ENCODE measurements at places on chromosomes 6 and 20.

GRCh38 chr6:17729223-17730077 is 22.7 kb upstream of the NUP153 start:
- DNase-seq = no peak

- no peak for DNase-seq
Measured at GRCh38 chr20:50015636-50015992, 32.8 kb downstream of the SNAI1 start.

- no peak for DNase-seq
Measured at GRCh38 chr6:45923831-45924391, 91.7 kb downstream of the CLIC5 start.

GRCh38 chr6:136989571-136990241 is 55.1 kb downstream of the IL20RA start:
- DNase-seq = no peak

DNA sequence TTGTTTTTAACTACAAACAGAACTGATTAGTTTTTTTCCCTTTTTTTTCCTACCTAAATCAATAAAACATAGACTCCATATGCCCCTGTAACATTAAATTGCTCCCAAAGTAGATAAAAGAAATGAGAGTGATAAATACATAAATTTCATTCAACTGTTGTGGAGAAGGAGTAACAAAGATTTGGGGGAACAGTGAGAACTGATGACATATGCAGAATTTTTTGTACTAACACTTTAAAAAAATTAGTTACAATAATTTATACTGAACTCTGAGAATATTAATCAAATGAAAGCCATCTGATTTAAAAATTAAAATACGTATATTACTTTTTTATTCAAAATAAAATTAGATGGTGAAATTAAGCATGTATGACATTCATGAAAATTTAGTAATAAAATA is 195.7 kb downstream of the COL19A1 start:
- DNase-seq = no peak

DNA sequence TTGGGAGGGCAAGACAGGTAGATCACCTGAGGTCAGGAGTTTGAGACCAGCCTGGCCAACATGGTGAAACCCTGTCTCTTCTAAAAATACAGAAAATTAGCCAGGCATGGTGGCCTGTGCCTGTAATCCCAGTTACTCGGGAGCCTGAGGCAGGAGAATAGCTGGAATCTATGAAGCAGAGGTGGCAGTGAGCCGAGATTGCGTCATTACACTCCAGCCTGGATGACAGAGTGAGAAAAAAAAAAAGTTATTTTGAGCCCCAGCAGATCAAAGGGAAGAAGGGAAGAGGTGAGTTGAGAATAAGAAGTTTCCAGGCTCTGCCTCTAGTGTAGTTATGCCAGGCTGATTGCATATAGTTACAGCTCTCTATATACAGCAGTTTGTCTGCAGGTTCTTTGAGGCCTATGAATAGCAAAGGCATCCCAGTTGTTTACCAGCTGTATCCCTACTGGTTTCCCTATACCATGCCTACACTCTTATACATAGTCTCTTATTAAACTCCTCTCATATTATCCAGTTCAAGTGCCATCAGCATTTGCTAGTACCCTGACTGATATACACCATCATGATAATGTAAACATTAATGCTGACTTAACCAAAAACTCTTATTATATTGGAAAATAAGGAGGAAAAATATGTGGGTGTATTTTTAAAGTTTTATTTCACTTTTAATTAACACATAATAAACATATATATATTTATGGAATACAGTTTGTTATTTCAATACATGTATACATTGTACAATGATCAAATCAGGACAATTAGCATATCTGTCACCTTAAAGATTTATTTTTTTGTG is 823.6 kb upstream of the ADGRB3 start:
- DNase-seq = no peak

GRCh38 chr6:10644225-10644624 is 50.2 kb downstream of the C6orf52 start:
- no peak for DNase-seq

GRCh38 chr6:48985025-48985424 is 478.0 kb downstream of the MMUT start:
- no peak for DNase-seq

DNA sequence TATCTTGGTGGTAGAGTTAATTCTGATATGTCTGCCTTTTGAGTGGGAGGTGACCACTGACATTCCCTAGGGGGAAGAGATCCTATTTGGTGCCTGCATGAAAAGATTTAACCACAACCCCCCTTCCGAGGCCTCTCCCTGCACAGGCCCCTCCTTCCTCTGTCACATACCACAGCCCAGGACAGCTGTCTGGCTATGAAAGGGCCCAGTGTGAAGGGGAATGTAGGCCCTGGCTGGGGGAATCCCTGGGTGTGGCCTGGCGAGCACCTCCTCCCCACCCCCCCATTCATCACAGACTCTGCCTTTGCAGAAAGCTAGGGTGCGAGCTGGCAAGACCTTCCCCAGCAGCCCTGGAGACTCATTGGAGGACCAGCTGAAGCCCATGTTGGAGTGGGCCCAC is 27.4 kb upstream of the MAPRE1 start:
- peak; percentile 55 for DNase-seq

- no peak for DNase-seq
Measured at GRCh38 chr6:156618600-156619205, 158.5 kb upstream of the ARID1B start.

- DNase-seq = no peak
Measured at GRCh38 chr20:57104651-57105204, 161.7 kb downstream of the BMP7 start.

- DNase-seq = no peak
Measured at GRCh38 chr20:24477831-24478547, 8.6 kb downstream of the SYNDIG1 start.

DNA sequence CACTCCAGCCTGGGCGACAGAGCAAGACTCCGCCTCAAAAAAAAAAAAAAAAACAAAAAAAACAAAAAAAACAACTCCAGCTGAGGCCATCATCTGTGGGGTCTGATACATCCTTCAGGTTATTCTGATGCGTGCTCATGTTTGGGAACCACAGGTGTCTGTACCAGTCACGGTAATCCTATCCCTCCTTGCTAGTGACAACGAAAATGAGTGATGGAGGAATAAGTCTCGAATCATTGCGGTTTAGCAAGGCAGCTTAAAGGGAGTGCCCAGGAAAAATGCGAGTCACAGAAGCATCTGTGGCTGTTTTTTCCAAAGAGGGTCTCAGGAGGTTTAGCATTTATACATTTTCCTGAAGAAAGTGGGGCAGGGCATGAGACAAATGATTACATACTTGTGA is 48.8 kb downstream of the MCUR1 start:
- no peak for DNase-seq

DNA sequence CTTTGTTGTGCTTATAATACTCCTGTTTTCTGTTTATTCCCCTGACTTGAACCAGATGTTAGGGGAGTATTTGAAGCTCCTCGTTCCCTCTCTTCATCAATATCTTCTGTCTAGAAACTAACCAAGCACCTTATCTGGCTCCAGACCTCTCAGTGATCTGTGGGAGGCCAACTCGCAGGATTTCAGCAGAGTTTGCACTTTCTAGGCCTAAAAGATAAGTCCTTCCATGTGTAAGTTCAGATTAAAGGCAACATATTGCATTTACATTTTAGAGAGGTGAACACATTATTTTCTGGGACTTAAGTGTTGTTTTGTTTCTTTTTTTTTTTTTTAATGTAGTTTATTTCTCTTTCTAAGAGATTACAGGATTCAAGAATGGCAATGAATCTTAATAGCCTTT is 139.4 kb upstream of the AKAP12 start:
- no peak for DNase-seq

Measured in CD4-positive, alpha-beta T cell treated with Interleukin-1 beta for 1 hour (primary cell).